ENCODE measurements at places on chromosomes 5 and 9.

GRCh38 chr9:74006935-74007334, 490.2 kb upstream of the RORB start:
- DNase-seq: no peak

- DNase-seq: no peak
These were observed 50.9 kb upstream of the RXRA start for GRCh38 chr9:134275375-134275774.

GRCh38 chr5:139147483-139148087, 50.6 kb downstream of the SIL1 start:
- DNase-seq: no peak

DNA sequence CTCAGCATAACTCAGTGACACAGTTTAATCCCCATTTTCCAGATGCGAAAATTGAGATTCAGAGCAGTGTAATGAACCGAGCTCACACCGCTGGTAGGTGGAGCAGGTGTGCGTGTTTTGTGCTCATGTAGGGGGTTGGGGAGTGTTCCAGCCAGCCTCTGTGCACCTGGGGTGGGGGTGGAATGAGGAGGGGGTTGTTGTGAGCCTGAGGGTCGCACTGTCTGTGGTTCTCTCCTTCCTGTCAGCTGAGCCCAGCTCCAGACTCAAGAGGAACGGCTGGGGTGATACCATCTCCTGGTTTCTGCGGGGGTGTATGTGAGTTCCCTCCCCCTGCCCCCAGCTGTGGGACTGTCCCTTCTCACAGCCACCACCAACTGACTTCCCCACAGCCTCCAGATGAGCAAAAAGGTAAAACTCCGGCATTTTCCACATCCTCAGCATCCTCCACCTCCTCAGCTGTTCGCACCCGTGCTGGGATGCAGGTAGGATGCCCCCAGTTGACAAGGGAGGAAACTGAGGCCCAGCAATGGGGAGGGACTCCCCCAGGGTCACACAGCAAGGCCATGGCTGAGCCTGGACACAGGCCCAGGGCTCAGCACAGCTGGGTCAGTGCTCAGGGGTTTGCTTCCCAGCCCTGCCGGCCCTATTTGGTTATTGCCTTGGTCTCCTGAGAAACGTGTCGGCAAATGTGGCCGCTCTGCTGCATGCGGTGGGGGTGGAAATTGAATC, 2.1 kb downstream of the SH2D3C start:
- no peak for DNase-seq
